ENCODE measurements at places on chromosomes 4 and X.

DNA sequence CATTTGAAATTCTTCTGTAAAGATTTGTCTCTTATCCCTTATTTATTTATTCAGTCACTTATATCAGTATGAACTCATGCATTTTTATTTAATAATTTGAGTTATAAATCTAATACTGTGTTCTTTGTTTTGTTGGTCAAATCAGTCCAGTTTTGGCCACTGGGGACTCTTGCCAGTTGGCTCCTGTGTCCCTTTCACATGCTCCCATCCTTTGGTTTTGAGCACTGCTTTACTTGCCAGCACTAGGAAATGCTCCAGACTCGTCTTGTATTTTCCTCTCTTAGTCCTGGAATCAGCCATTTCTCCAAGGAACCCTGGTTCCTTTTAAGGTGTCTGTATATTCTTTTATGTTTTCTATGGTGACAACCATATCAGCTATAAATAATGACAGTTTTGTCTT lies 28.1 kb downstream of the KANTR start:
- DNase-seq = no peak

DNA sequence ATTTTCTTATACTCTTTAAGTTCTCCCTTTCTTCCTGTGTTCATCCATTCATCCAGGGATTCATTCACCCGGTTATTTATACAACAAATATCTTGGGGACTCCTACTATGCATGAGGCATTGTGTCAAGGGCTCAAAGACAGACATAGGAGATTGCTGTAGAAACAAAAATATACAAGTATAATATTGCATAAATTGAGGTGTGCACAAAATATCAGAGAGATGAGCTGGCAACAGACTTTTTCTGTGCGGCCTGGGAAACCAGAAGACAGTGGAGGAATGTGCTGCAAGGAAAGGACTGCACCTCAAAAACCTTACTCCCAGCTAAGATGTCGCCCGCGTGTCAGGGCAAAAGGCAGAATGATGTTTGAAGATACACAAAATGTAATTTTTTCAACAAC lies 9.6 kb downstream of the OTOP1 start:
- DNase-seq = no peak

GRCh38 chr4:147381749-147382148 lies 99.1 kb upstream of the EDNRA start:
- DNase-seq = no peak

GRCh38 chr4:117784266-117784665 lies 250.0 kb upstream of the NDST3 start:
- DNase-seq = no peak

GRCh38 chr4:11919316-11919715 lies 490.6 kb upstream of the HS3ST1 start:
- no peak for DNase-seq
